CMK (cell line): ENCODE measurements at places on chromosomes 6 and 20.

- no peak for DNase-seq
Observed at GRCh38 chr6:81806793-81807565, 54.5 kb upstream of the TENT5A start.

GRCh38 chr6:106066989-106067388 is 19.1 kb upstream of the PRDM1 start:
- no peak for DNase-seq

DNA sequence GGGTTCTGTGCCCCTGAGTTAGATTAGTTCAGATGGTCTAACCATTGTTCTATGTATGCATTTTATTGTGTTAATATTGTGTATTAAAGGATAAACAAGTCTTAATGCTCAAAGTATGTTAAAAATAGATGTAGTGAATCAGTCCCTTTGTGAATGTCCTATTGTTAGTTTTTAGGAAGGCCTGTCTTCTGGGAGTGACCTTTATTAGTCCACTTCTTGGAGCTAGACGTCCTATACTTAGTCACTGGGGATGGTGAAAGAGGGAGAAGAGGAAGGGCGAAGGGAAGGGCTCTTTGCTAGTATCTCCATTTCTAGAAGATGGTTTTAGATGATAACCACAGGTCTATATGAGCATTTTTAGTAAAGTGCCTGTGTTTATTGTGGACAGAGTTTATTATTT is 12.3 kb upstream of the HMGN4 start:
- DNase-seq = no peak

DNA sequence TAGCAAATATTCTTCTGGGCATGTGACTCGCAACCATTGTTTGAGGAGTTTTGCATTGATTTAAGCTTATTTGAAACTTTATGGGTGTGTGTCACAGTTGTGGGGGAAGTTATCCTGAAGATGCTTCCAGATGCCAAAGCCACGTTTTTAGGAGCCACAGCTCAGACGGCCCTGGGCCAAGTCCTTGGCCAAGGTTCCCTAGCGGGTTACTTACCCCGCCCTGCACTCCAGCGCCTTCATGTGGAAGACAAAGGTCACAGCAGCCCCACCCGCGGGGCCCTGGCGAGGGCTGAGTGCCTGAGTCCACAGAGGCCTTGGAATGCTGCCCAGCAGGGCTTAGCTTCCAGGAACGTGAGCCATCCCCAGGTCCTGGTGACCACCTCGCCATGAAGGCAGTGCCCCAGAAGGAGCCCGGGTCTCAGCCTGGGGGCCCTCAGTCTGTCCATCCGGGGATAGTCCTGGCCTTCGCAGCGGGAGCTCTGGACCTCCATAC is 308.3 kb downstream of the CDH4 start:
- DNase-seq = no peak

- no peak for DNase-seq
Observed at GRCh38 chr6:36663504-36664446, 14.7 kb upstream of the CDKN1A start.

DNA sequence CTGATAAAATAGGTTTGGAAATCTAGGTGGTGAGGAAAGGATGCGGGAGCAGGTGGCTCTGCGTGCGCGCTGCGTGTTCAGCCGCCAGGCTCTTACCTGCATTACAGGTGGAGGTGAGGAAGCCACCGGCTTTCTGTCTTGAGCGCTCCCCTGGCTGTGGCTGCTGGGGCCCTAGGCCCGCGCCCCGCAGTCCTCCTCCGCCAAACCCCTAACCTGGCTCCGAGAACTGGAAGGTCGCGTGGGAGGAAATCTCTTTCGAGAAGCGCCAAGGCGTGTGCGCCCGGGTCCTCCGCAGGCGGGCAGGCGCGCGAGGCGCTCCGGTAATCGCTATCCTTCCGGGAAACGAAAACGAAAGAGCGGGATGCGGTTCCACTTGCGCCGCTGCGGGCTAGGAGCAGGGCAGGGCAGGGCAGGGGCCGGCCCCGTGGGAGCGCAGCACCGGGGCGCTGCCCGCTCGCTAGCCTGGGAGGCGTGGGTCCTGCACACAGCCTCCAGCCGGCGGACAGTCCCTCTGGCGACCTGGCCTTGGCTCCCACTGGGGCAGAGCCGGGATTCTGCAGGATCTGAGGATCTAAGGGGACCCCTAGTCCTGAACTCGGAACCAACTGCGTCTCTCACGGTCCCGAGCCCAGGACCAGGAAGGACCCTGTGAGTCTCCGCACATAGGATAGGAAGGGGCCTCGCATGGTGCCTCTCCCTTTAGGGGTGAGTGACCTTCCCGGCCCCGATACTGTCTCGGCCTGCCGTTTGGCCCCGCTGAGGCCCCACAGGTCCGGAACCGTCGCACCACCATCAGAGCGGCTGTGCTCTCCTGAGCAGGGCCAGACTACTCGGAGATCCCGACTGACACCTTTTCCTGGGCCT is at the start of gene ETV7:
Gene ETV7 (minus strand): TSS at position 230 of the 864 bp plus-strand sequence. CDS start 128 bp downstream, at position 102.
- no peak for DNase-seq

DNA sequence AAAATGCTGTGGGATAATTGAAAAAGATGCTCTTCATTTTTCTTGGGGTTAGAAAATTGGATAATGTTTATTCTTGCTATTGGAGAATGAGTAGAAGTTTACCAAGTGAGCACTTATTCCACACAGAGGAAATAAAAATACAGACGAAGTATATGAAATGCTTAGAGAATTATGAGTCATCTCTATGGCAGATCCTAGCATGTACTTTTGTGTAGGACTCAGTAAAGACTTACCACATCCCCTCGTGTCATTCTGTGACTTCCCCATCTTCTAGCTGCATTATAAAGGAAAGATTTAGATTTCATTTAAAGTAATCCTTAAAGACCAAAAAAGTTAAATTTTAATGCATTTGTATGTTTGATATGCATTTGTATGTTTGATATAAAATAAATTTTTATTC is 685.6 kb downstream of the TBC1D32 start:
- DNase-seq = no peak

DNA sequence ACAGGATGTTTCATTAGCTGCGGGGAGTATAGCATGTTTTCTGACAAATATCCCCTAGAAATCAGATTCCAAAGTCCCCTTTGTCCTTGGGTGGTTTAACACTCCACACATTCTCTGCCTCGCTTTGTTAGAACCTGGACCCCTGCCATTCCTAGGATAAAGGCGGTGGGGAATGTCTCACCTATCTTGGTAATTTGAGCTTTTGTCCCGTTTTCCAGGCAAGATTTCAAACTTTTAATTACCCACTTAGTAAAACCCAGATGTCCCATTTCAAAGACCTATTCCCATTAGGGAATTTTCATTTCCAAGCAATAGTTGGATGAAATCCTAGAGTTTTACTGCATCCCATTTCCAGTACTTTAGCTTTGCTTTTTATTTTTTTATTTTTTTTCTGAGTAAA is 501.0 kb upstream of the MAP3K7 start:
- DNase-seq = no peak

- no peak for DNase-seq
Observed at GRCh38 chr20:23920408-23921325, 41.1 kb upstream of the CST5 start.

- no peak for DNase-seq
Observed at GRCh38 chr6:55276745-55277530, 50.3 kb upstream of the GFRAL start.

- peak; percentile 37 for DNase-seq
Observed at GRCh38 chr6:26286168-26286877, 78.7 kb upstream of the BTN3A2 start.

DNA sequence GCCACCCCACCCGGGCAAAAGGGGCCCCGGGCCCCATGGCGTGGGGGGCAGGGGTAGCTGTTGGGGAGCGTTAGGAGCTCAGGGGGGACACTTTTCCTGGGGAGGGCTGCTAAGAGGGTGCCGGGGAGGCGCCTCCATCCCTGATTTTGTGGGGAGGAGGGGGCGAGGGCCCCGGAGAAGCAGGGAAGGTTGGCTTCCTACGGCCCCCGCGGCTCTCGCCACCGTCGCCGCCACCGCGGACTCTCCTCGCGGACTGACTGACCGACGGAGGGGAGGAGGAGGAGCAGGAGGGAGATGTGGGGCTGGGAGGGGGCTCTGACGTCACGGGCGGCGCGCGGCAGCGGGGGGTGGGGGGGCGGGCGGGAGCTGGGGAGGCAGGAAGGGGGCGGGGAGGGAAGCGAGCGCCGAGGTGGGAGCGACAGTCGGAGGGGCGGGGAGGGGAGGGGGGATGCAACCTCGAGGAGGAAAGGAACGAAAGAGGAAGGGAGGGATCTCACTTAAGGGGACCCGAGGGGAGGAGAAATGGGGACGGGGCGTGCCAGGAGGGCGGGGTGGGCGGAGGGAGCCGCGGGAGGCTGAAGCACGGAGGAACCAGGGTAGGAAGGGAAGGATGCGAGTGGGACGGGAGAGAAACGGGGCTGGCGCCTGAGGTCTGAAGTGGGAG is 5.1 kb downstream of the GABBR1 start:
- no peak for DNase-seq

DNA sequence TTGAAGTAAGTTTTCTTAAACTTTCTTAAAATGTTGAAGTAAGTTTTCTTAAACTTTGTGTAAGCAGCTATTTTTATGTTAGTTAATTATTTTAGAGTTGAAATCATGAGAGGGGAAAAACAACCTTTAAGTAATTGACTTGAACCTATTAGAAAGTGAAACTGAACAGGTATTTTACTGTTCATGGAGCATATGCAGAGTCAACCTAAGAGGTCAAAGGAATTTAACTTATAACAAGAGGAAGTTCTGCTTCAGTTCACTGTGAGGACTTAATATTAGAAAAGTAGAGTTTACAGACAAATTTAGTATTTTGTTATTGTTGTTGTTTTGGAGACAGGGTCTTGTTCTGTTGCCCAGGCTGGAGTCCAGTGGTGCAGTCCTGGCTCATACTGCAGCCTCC is 38.0 kb downstream of the CDYL start:
- no peak for DNase-seq

DNA sequence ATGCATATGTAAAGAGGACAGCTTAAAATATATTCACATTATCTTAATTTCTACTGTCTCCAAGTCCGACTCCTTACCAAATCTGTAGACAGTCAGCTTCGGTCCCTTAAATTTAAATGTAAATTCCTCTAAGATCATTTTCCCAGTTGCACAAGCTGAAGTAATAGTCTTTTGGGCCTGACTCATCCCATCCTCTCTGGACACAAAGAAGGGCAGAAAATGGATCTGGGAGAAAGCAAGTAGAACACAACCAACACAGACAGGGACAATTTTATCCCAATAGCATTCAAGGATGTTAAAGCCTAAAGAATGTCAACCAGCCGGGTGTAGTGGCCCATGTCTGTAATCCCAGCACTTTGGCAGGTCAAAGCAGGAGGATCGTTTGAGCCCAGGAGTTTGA is 228.3 kb downstream of the ARHGAP18 start:
- no peak for DNase-seq

DNA sequence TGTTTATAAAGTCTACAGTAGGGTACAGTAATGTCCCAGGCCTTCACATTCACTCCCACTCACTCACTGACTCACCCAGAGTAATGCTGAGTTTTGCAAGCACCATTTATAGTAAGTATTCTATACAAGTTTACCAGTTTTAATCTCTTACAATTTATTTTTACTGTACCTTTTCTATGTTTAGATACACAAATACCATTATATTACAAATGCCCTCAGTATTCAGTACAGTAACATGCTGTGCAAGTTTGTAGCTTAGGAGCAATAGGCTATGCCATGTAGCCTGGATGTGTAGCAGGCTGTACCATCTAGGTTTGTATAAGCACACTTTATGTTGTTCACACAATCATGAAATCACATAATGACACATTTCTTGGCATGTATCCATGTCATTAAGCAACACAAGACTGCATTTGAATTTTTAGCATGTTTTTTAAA is 673.6 kb downstream of the CD109 start:
- no peak for DNase-seq

DNA sequence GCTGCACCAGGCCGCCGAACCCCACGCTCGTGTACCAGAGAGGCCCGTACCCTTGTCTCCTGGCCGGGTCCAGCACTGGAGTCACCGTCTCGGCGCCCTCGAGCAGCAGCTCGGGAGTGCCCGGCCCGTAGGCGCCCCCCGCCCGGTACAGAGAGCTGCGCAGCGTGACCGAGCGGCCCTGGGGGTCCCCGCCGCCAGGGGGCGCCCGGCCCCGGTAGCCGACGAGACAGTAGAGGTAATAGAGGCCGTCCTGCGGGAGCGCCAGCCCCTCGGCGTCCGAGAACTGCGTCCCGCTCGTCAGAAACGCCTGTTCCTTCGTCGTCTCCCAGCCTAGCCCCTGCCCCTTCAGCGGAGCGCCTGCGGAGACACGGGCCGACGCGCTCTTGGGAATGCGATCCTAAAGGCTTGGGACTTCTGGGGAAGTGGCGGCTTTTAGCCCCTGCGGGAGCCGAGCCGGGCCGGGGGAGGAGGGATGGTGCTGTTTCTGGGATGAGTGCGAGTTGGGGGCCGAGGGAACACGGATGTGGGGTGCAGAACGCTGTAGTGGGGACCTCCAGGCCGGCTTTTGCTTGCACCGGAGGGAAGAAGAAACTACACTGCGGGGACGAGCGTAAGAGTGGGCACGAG is 1.3 kb downstream of the LTB start:
- DNase-seq = peak; percentile 90

- no peak for DNase-seq
Observed at GRCh38 chr6:71524201-71524600, 235.6 kb downstream of the OGFRL1 start.

DNA sequence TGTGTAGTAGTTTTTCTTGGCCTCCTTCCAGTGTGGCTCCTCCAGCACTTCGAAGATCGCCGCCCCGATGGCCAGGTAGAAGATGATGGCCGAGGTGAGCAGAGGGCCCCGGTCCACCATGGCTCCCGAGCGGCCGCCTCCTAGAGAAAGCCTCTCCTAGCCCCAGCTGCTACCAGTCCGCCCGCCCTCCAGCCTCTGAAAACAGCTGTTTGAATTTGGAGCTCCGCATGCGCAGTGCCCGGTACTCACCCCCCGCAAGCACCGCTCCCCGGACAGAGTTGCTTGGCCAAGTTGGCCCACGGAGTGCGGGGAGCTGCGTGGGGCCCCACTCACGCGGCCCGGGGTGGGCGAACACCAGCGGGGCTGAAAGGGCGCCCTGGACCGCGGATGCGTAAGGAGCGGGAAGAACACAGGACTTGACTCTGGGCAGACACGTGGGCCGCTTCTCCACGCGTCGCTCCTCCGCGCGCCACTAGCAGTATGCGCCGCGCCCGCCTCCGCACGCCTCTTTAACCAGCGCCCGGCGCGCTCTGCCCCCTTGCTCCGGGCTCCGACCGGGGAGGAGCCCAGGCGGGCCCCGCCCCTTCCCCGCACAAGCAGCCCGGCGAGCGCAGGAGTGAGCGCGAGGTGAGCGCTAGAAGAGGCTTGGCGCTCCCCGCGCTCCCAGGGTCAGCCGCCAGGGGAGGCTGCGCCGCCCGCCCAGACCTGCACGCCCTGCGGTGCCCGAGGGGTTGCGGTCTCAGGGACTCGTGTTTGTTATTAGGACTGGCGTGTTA is at the start of gene KCNK5:
Gene KCNK5 (minus strand): TSS at position 484 of the 776 bp plus-strand sequence. CDS start 364 bp downstream, at position 120.
- peak; percentile 87 for DNase-seq

GRCh38 chr20:47232518-47232917 is 124.0 kb downstream of the ZMYND8 start:
- no peak for DNase-seq
